ENCODE measurements at places on chromosomes 3 and 15.

GRCh38 chr3:163556813-163557523, 1521.3 kb downstream of the SI start:
- DNase-seq, result no peak

DNA sequence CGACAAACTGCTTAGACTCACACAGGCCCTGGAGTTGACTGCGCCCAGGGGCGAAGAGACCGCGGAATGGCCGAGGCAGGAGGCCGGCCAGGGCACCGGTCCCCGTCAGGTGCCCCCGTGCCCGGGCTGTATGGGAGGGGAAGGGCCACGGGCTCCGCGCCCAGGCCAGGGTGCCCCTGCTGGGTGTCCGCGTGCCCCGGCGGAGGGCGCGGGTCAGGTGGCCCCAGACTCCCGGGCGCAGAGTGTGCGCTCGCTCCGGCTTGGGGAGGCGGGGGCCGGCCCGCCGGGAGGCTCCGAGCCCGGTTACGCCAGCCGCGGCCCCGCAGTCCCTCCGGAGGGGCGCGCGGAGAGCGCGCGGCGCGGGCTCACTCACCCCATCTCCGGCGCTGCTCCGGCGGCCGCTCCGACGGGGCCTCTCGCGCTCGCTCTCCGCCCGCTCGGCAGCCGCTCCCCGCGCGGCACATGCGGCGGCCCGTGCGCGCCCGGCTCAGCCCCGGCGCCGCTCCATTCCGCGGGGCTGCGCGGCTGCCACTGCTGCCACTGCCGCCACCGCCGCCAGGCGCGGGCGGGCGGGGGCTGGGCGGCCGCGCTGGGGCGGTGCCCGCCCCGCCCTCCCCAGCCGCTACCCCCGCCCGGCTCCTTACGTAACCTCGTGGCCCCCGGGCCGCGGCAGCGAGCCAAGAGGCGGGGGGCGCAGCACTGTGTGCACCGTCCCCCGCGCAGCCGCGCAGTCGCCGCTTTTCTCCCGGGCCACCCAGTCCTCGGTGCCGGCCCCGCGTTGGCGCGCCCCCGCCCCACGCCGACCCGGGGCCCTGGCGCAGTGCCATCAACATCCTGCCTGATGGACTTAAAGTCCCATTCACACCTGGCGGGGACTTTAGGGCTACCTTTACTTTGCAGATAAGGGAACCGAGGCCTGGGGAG, at the start of gene HOMER2:
Gene HOMER2, minus strand, starts transcription at position 563 of the 924 bp plus-strand sequence. Its CDS starts 185 bp downstream, at position 378.
- peak; percentile 68 for DNase-seq

GRCh38 chr3:58062472-58062871, 54.2 kb downstream of the FLNB start:
- DNase-seq, result peak; percentile 52

GRCh38 chr15:77466521-77466920, 45.8 kb downstream of the HMG20A start:
- DNase-seq, result no peak

DNA sequence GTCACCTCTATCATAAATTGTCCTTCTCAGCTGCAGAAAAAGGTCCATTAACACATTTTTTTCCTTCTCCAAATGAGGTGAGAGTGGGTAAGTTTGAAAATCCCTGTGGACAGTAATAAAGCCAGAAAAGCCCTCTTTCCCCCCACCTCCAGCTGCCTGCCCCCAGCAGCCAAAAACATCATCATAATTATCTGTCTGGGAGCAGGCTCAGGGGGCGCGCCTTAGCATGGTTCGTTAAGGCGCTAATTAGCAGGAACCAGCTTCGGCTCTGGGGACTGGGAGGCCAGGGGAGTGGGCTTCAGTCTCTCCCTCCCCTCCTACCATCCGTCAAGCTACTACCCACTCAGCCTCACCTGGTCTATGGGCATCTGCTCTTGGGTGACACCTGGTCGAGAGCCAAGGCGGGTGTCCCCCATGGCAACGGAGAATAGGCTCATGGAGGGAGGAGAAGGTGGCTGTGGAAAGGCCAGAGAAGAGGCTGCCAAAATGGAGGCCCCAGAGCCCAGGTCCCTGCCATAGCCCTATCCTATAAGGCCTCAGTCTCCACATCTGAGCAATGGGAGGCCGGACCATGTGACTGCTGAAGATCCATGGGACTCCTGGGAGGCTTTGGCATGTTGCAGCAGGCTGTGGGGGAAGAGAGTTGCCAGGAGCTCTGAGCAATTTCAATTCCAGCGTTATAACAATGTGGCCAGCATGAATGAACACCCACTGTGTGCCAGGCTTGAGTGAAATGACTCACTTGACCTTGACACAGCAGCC, 140.1 kb upstream of the LINGO1 start:
- no peak for DNase-seq

DNA sequence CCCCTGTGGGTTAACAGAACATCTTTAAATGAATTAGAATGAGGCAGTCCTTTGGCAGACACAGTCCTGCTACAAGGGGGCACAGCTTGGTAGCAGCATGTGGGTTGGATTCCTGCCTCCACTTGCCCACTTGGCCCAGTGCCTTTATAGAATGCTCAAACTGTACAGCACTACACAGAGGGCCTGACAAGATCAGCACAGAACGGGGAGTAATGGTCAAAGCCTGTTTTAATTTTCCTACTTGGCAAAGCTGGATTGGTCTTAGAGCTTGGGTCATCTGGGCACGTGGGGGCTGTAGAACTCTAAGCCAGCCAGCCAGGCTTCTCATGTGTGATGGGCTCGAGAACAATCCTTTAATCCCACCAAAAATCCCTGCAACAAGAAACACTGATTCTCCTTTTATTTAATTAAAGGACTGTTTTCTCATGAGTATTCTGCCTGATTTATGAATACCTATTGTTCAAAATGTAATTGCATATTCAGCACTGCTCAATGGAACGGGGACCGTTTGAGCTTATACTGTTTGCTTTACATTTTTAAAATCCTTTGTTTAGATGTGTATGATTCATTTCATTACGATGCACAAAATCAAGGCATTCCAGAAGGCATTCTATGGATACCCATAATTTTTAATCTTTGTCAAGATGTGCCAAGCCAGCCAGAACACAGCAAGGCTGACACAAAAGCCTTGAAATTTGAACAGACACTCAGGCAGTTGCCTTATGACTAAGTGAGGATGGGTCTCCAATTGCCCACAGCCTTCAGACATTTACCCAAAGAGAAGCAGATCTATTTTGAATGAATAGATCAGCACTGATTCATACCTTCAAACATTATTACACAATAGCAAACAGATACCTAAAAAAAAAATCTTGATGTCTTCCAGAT, 249.3 kb upstream of the TGFBR2 start:
- no peak for DNase-seq

Data from retina (tissue), 1 donor.